HuH-7 (cell line): ENCODE measurements at places on chromosomes 7 and 10.

DNA sequence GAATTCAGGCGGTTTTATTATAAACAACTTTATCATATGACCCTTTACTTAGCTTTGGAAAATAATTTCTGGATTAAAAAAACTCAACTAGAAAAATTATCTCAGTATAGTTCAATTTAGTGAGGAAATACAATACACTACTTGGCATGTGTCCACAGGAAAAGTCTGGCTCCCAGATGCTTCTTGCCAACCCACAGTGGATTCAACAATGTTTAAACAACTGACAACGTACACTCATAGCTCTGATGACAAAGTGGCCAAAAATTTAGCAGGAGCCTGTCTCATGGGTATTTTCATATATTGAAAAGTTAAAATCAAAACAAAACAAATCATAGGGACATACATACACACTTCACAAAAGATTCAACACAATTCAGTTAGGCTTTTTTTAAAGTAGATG is 158.8 kb downstream of the SKAP2 start:
- no peak for DNase-seq

DNA sequence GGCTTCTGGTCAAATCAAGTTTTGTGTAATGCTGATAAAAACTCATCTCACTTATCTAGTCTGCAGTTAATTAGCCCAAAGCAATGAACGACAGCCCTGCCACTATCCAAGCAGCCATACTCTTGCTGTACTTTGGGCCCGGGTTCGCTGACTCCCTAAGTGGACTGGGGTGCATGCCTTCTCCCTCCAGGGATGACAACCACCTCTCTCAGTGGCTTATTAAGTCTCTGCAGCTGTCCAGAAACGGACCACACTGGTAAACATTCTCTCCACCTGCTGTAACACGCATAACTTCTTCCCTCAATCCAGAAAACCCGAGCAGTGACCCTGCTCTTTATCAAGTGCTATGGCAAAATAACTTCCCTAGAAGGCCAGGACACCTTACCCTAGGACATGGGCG is 3.9 kb downstream of the FBXW4 start:
- no peak for DNase-seq

- DNase-seq: no peak
Observed at GRCh38 chr7:103141753-103142404, 7.0 kb downstream of the NAPEPLD start.

DNA sequence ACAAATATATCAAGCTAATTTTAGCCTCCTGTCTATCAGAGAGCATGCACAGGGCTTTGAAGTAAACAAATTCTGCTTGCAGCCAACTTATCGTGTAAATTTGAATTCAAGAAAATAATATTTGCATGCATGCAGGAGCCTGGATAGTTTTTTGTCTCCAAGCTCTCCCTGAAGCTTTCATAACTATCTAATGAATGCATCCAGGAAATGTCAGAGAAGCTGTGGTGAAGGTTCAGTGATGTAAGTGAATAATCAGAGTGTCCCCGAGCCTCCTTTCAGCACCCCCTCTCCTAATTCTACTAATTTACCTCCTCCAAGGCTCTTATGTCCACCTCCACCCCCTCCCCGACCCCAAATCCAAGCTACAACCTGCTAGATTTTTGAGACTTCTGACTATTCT is 172.0 kb upstream of the ZNF32 start:
- no peak for DNase-seq

DNA sequence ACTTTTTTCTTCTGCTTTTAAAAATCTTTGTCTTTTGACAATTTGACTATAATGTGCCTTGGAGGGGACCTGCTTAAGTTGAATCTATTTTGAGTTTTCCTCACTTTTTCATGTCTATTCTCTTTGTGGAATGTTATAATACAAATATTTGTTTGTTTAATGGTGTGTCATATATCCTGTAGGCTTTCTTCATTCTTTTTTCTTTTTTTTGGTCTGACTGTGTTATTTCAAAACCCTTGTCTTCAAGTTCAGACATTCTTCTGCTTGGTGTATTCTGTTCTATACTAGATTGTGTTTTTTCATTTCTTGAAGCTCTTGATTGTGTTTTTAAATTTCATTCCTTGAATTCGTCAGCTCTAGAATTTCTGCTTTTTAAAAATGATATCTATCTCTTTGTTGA is 228.2 kb downstream of the STK31 start:
- DNase-seq: no peak

- no peak for DNase-seq
Observed at GRCh38 chr7:73341877-73342276, 13.9 kb downstream of the FKBP6 start.

- no peak for DNase-seq
Observed at GRCh38 chr7:43944286-43944685, 18.1 kb downstream of the UBE2D4 start.

GRCh38 chr7:75734586-75735458 is 3.9 kb downstream of the HIP1 start:
- no peak for DNase-seq

DNA sequence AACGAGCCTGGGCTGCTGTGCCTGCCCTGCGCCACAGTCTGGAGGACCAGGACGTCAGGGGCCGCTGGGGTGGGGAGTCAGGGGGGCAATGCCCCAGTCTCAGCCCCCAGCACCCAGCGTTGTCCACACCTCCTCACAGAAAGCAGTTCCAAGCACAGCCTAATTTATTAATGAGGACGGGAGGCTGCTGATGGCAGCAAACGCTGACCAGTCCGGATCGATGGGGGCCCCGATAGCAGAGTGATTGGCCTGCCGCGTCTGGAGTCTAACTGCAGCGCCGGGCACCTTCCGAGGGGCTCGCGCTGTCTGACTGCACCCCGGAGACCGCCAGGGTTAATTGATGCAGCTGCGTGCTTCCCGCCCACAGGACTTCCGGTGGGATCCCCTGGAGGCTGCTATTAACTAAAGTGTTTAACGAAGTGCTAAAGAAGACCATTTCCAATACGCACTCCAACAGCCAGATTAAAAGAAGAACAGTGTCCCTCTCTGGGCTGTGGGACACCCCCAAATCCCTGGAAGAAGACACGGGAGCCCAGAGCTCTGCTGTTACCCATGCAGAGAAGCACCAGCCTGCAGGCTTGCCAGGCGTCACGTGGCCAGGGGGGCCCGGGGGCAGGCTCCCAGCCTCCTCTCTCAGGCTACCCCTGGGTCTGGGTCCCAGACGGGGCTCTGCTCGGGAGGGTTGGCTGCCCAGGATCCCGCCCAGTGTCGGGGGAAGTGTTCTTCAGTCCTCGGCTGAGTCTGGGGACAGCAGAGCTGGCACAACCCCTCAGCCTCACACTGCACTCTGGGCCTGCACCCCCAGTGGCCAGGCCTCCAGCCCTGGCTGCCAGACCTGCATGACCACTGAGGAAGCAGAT is 63.8 kb downstream of the MICALL2 start:
- DNase-seq: no peak

- no peak for DNase-seq
Observed at GRCh38 chr7:122748195-122748594, 45.5 kb upstream of the RNF148 start.
